Activated CD4-positive, alpha-beta T cell treated with anti-CD3 and anti-CD28 coated beads for 48 hours (primary cell): ENCODE measurements at places on chromosomes 1 and 21.

DNA sequence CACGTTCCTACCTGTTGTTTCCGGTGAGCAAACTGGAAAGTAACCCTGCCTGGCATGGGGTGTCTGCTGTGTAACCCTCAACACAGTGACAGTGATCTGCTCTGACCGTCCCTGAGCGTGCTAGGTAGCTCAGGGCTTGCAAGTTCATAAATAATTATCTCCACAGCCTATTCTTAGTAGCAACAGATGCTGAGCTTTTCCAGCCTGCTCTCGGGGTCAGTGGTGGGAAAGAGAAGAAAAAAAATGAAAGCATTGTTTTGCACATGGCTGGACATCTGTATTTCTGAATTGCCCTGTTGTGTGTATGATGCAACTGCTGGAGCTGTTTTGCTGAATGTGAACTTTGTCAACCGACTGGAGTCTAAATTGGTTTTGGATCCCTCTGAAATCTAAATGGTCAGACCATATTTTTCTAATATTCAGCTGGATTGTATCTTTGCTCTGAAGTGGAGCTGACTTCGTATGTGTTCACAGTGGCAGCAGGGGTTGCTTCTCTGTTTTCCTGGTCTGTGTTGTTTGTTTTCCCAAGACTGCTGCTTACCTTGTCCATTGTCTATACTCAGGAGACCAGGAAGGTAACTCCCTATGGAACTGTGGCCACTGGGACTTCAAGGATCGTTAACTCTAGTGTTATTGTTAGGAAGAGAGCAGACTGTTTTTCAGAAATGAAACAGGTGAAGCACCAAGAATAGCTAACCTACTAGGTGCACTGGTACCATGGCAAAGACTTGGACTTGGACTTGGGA, 27.0 kb downstream of the TGFB2 start:
- no peak for DNase-seq

GRCh38 chr1:11691928-11692711, 610 bp downstream of the DRAXIN start:
- no peak for DNase-seq

DNA sequence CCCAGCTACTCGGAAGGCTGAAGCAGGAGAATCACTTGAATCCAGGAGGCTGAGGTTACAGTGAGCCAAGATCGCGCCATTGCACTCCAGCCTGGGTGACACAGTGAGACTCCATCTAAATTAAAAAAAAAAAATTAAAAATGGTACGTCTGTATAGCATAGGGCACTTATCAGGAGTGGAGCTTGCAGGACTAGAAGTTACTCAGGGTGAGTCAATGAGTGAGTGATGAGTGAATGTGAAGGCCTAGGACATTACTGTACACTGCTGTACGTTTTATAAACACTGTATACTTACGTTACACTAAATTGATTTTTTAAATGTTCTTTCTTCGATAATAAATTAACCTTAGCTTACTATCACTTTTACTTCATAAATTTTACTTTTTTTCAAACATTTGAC, 183.6 kb downstream of the NR5A2 start:
- no peak for DNase-seq

DNA sequence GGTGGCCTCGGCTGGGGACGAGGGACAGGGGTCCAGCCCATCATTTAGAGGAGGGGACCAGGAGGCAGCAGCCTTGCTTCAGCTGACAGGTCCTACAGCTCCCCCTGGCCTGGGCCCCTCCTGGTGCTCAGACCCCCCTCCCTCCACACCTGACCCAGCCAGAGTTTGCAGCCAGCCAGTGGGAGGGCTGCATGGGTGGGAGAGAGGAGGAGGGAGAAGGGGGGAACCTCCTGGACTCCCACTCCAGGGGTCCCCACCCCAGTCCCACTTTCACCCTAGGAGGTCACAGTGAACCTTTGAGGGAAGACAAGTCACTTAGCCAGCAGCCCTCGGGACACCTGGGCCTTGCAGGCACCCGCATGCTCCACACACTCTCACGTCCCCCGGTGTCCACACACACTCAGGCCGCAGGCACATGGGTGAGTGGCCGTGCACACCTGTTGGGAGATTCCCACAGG, 108.9 kb upstream of the ZBTB40 start:
- DNase-seq, result no peak

- DNase-seq, result no peak
Observed at GRCh38 chr1:91631718-91632330, 131.2 kb downstream of the CDC7 start.

DNA sequence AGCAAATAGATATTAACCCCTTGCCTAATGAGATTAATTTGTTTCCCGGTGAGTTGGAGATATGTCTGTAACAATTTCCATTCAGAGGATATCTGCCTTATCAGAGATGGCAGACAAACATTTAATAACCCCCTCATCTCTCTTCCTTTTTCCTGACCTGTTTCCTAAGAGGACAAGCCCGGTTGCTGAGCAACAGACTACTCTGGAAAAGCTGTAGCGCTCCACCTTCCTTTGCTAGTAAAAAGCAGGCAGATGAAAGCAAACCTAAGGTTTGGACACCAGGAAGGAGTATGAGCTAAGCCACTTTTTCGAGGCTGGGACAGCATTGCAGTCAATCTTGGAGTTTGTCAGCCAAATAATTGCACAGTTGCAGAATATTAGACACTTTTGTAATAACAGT, 82.4 kb downstream of the RGS21 start:
- DNase-seq, result no peak

DNA sequence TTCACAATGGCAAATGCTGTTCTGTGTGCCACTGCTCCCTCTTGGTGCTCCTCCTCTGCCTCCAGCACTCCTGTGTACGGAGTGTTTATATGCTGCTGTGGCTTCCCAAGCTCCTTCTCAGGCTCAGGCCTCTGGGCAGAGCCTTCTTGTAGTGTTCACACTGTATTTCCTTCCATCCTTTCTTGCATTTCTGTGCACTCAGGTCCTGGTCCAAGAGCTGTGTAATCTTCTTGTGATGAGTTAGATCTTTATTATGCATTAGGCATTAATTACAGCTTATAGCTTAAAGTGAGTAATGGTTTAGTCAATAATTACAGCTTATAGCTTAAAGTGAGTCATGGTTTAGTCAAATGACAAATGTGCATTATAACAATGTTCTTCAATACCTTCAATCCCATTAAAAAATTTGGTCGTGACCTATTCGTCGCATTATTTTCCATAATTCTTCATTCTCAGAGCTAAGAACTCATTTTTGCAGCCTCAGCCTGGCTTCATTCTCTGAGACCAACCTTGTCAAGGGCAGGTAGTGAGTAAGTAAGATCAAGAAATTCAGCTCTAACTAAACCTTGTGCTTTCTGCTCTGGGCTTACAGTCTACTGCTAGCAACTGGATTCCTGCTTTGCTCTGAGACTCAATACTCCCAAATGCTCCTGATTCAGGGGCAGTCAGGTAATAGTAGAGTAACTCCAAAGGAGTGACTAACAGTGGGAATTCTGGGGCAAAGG, 154.5 kb upstream of the SPAG17 start:
- DNase-seq, result no peak

DNA sequence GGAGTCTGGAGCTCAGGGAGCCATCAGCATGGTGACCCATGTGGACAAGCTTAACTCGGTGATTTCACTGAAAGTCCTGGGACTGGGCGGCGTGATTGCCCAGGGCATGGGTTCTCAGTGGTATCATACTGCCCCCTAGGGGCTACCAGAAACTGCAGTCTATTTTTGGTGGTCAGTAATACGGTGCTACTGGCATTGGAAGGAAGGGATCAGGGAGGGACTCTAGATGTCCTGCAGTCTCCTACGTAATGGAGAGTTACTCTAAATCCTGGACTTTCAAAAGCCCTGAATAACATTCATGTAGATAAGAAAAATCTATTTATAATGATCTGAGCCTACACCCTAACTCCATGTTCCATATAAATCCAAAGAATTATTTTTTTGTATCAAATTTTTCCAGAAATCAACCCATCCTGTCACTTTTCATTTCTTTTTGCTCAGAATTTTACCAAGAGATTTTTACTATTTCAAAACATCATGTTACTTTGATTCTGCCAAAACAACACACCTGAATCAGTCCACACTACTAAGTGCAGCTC, 37.3 kb downstream of the PABPC4 start:
- DNase-seq, result peak; percentile 49

GRCh38 chr1:231428377-231428776, 6.3 kb upstream of the EGLN1 start:
- DNase-seq, result no peak

DNA sequence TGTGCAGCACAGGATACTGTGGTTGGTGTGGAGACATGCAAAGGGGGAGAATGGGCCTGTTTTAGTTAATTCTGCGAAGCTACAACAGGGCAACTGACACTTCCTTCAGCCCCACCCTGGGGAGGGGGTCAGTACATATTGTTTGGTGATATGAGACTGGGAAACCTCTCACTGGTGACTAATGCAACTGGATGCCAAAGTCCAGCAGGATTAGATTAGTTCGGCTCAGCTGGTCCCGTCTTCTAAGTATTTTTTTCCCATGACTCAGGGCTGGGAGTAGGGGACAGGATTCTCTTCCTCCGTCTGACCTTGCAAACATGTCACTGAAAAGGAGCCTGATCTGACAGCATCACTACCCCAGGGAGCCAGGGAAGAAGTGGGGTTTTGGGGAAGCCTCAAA, 43.0 kb downstream of the PLXNA2 start:
- DNase-seq, result no peak

DNA sequence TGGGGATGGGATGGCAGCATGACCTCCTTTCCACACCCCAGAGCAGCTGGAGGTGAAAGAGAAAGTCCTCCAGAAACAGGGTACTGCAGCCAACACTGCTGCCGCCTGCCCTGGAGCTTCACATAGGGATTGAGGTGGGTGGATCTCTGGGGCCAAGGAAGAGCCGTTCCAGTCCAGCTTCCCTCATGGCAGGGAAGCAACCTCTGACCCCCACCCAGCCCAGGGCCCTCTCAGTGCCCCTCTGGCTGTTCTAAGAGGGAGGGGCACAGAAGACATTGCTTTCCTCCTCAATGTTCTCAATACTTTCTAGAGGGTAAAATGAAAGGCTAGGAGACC, 5.7 kb downstream of the KIF21B start:
- no peak for DNase-seq
